ENCODE measurements at places on chromosomes 7 and 10. TPM values are rescaled to one million over a fixed set of nuclear protein-coding genes. Genes with fewer than 3 reads are reported as not detected.

The AKR1D1 gene
- 37.0 TPM for total RNA-seq

- DNase-seq, result no peak
Measured at GRCh38 chr7:50149369-50149768, 56.3 kb upstream of the ZPBP start.

GRCh38 chr10:28386503-28386868, 83.6 kb upstream of the MPP7 start:
- DNase-seq, result no peak

The EGR2 gene
- total RNA-seq, result 0.11 TPM

DNA sequence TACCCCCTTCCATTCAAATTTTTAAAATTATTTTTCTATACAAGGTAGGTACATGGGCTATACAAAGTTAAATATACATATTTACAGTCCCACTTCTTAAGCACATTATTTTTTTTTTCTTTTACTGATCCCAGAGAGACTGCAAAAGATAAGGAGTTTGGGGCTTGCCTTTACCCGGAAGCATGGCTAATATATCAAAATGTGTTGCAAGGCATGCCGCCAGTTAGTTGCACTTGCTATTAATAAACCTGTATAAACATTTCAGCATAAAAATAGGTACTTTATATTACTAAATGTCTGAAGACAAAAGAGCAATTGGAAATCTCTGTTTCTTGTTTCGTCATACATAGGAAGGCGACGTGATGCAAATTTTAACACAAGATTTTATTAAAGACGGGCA, 21.5 kb upstream of the PDLIM1 start:
- DNase-seq, result no peak

The LOXL4 gene
- total RNA-seq, result 8.8 TPM

DNA sequence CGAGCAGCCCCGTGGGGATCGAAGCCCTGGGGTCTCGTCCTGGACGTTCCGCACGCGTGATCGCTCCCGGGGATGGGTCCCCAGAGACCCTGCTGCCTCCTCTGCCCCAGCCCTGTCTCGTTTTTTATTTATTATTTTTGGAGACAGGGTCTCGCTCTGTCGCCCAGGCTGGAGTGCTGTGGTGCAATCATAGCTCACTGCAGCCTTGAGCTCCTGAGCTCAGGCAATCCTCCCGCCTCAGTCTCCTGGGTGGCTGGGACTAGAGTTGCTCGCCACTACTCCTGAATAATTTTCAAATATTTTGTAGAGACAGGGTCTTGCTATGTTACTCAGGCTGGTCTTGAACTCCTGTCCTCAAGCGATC, 319 bp upstream of the STX1A start:
- no peak for DNase-seq

DNA sequence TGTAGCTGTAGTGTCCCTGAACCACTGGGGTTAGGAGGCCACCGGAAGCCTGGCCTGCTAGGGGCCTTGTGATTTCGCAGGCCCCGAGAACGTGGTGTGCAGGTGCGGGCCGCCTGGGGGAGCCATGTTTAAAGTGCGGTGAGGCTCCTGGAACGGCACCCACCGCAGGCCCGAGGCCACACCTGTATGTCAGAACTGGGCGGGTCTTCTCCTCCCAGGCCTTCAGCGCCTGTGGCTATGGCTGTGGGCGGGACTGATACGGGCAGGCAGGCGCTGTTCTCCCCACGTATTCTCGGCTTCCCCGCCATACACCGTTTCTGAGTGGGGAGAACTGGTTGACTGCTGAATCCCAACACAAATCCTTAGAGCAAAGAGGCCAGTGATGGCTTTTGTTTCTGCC, 74.8 kb downstream of the DNAJB6 start:
- DNase-seq, result no peak

Data from HepG2 (cell line).